Muscle of leg (tissue), 16 donors: ENCODE measurements at places on chromosomes 1 and 21. TPM values are rescaled to one million over a fixed set of nuclear protein-coding genes. Genes with fewer than 3 reads are reported as not detected.
A peak's percentile ranks its signal among the peaks of the same experiment; 100 is the strongest.

DNA sequence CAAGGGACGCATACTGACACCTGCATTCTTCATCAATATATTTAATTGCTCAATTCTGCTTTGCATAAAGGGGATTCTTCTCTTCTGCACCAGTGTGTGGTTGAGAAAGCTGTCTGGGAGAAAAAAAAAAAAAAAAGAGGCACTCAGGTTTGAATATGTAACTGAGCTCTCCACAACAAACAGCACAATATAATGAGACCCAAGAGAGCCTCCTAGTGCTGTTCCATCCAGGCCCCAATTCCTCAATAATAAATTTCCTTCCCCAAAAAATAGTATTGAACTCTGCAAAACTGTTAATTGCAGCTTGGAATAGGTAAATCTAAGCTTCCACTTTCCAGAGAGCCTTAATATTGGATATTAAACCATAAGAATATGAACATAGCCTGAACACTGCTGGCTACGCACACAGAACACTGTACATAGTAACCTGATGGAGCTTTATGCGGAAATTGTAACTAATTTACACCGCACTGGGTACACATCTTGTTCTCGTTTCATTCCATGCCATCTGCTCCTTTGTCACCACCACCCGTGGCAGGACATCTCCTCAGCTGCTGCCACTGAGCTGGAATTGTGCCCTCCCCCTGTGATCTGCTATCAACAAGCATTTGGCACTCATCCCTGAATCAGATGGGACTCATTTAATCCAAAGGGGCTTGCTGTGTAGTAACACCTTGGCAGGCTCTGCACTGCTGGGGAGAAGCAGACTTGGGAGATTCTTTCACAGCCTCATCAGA, 272.0 kb downstream of the HHIPL2 start:
- no peak overlapping the region for H3K27ac ChIP-seq
- no peaks in the 10 kb centered on the region for H3K4me1 ChIP-seq
- DNase-seq: peak; percentile 33
- H3K36me3 ChIP-seq: no peaks in the 10 kb centered on the region

The GPR137B gene
- total RNA-seq: 2.9 TPM

DNA sequence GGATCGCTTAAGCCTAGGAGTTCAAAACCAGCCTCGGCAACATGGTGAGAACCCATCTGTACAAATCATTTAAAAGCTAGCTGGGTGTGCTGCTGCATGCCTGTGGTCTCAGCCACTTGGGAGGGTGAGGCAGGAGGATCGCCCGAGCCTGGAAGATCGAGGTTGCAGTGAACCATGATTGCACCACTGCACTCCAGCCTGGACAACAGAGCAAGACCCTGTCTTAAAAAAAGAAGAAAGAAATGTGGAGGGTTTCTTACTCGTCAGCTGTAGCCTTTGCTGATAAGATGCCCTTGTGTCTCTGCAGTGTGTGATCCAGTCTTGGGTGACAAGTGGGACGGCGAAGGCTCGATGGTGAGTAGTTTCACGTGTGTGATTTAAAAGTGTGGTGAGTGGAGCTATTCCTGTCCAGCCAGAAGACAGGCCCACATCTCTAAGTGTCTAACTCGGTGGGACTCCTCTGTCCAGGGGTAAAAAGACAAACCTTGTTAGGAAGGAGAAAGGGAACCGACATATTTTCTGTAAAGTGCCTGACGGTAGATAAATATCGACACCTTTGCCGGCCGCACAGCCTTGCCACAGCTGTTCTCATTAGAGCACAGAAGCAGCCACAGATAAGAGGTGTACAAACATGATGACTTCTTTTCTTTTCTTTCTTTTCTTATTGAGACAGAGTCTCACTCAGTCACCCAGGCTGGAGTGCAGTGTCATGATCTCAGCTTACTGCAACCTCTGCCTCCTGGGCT, 27.0 kb downstream of the PDXK start:
- H3K4me1 ChIP-seq: no peaks in the 10 kb centered on the region
- no peak overlapping the region for H3K27ac ChIP-seq
- no peaks in the 10 kb centered on the region for H3K27me3 ChIP-seq
- no peak for DNase-seq

The SFN gene
- total RNA-seq: 0.18 TPM

- peak overlapping the region; percentile 51 for H3K27ac ChIP-seq
- H3K4me3 ChIP-seq: no peak overlapping the region
- peak; percentile 55 for DNase-seq
- H3K27me3 ChIP-seq: no peaks in the 10 kb centered on the region
- no peaks in the 10 kb centered on the region for H3K36me3 ChIP-seq
- no peaks in the 10 kb centered on the region for H3K4me1 ChIP-seq
Measured at GRCh38 chr1:243396876-243397275, 141.0 kb downstream of the SDCCAG8 start.

DNA sequence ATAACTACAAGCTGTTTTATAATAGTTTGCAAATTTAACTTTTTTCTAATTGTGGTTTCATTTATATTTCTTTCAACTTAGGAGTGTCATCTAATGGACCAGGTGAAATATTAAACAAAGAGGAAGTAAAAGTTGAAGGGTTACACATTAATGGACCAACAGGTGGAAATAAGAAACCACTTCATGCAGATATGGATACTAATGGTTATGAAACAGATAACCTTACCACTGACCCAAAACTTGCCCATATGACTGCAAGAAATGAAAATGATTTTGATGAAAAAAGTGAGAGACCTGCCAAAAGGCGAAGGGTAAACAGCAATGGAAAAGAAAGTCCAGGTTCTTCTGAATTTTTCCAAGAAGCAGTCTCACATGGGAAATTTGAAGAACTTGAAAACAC, 59.7 kb downstream of the MIER1 start:
- no peak overlapping the region for H3K4me3 ChIP-seq
- no peaks in the 10 kb centered on the region for H3K27me3 ChIP-seq
- no peaks in the 10 kb centered on the region for H3K4me1 ChIP-seq
- DNase-seq: no peak
- peaks cover 14% of the 10 kb centered on the region for H3K36me3 ChIP-seq

The KCNJ15 gene
- total RNA-seq: 0.27 TPM

- peaks cover 4% of the 10 kb centered on the region for H3K4me1 ChIP-seq
- peak overlapping the region; percentile 96 for H3K27ac ChIP-seq
- H3K36me3 ChIP-seq: peaks cover 3% of the 10 kb centered on the region
- peak overlapping the region; percentile 50 for H3K4me3 ChIP-seq
- DNase-seq: peak; percentile 94
Measured at GRCh38 chr21:16535102-16535422, 805.3 kb downstream of the USP25 start.

The SPATA1 gene
- total RNA-seq: 1.8 TPM

- peaks cover 17% of the 10 kb centered on the region for H3K4me1 ChIP-seq
- no peaks in the 10 kb centered on the region for H3K27me3 ChIP-seq
- no peaks in the 10 kb centered on the region for H3K36me3 ChIP-seq
- no peak overlapping the region for H3K27ac ChIP-seq
- no peak for DNase-seq
Measured at GRCh38 chr1:59410457-59410856, 113.6 kb downstream of the FGGY start.

The CAMK1G gene
- total RNA-seq: 0.04 TPM

The OMA1 gene
- total RNA-seq: 28.6 TPM

The FCGR1A gene
- 1.4 TPM for total RNA-seq

- H3K36me3 ChIP-seq: no peaks in the 10 kb centered on the region
- H3K27ac ChIP-seq: no peak overlapping the region
- no peaks in the 10 kb centered on the region for H3K27me3 ChIP-seq
- no peak overlapping the region for H3K4me3 ChIP-seq
Measured at GRCh38 chr1:218646288-218646687, 301.2 kb downstream of the TGFB2 start.

The LYPD8 gene
- not detected for total RNA-seq
